ENCODE measurements at places on chromosomes 3 and 15.

- no peak for DNase-seq
Measured at GRCh38 chr3:96915445-96915844, 101.1 kb downstream of the EPHA6 start.

GRCh38 chr15:98554272-98555172 lies 93.8 kb upstream of the IGF1R start:
- no peak for DNase-seq

DNA sequence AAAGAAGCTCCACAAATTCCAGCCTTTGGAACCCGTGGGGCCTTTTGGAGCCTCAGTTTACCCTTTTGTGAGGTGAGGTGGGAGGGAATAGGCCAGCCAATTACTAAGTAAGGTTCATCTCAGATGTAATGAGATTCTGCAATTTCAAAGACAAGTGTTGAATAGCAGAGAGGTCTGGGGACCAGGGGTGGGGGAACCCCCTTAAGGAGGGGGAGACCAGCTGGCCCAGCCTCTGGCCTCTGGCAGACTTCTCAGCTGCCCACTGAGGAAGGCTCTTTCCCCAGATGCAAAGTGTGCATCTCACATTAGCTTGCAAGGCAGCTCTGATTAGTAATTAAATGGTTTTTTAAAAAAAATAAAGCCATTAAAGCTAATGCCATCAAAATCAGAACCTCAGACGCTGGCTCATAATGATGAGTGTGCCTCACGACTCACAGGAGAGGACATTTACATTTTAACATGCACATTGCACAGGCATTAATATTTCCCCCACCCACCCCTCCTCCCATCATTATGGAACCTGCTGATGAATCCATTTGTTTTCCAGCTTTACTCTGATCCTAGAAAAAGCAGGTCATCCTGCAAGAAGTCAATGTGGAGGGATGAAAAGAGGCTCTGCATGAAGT lies 176.7 kb upstream of the TLE3 start:
- no peak for DNase-seq

DNA sequence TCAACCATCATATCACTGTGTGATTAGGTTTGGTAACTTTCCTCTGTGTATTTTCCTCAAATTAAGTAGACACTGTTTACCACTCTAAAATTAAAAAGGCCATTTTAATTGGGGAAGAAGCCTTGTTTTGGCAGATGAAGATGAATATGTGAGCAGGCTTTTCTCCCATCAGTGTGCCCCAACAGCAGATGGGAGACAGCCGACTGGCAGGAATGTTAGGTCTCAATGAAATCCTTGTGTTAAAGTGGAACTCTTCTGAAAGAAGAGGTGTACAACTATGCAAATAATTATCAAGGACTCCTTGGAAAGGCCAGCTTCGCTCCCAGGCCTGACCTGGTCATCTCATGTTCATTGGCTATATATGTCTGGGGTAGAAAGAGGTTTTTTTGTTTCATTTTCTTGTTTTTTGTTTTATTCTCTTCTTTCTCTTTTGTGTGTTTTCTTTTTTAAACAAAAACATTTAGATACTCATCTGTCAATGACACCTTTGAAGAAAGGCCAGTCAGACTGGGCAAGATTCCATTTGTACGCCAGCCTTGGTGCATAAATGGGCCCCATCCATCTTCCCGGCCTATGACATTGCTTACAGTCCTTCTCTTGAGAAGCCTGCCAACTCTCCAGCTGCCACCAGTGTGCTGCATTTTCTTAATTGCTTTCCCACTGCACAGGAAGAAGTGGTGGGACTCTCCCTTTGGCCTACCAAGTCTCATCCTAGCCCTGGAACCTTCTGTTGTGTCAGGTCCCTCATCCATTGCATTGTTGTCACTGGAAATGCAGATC lies 25.8 kb downstream of the LRTM1 start:
- DNase-seq, result no peak

DNA sequence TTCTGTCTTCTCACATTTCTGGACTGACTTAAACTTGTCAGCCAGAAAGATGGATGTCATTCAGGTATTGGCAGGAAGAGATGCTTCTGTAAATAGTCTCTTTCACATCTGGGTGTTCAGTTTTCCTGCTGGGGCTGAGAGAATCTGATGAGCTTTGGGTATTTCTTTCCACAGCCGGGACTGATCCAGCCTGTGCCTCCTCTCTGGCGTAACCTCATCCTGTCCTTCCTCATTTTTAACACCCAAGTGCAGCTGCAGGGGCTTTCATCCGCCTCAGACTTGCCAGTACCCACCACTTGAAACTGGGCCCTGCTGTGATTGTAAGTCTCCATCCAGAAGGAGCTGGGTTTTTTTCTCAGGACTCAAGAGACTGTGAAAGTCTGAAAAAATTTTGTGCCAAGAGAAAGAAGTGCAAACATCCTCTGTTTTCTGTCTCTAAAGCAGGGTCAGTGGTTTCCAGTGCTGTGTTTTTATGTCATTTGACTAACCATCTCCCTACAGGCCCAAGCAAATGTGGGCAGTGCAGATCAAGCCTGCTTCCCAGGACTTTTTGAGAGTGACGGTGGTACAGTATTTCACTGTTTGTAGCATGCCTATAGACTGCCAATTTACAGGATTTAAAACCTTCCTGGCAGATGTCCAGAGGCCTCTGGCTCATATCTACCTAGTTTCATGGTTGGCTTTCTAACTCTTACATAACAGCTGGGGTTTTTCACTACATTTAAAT lies 342.7 kb downstream of the PTPRG start:
- DNase-seq, result no peak

Data from posterior cingulate gyrus (tissue), 11 donors.